Activated B cell treated with CpG ODN at 0.5 μM for 24 hours (primary cell): ENCODE measurements at places on chromosomes 1 and 21.

GRCh38 chr21:25457411-25457810, 149.9 kb downstream of the MRPL39 start:
- no peak for DNase-seq

- no peak for DNase-seq
These were observed 149.3 kb upstream of the WNT4 start for GRCh38 chr1:22292011-22292788.

GRCh38 chr1:160075836-160076235, 5.5 kb upstream of the KCNJ9 start:
- no peak for DNase-seq

- no peak for DNase-seq
These were observed 3.6 kb upstream of the PRRX1 start for GRCh38 chr1:170660281-170660713.

DNA sequence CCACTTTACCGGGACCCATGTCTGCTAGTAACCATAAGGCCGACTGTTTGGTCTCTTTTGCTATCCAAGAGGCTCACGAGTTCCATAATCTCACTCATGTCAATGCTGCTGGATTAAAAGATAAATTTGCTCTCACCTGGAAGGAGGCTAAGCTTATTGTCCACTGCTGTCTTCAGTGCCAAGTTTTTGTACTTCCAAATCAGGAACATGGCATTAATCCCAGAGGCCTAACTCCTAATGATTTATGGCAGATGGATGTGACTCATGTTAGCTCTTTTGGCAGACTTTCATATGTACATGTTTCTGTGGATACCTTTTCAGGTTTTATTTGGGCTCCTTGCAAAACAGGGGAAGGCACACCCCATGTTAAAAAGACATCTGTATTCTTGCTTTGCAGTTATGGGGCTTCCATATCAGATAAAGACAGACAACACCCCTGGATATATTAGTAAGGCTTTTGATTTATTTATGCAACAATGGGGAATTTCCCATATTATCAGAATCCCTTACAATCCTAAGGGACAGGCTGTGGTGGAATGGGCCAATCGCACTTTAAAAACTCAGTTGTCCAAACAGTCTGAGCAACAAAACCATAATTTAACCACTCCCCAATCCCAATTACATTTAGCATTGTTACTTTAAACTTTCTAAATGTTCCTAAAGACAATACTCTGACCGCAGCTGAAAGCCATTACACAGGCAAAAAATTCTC, 162.7 kb downstream of the IER5 start:
- DNase-seq = no peak

GRCh38 chr1:53545663-53546408, 86.6 kb downstream of the DMRTB1 start:
- peak; percentile 4 for DNase-seq

DNA sequence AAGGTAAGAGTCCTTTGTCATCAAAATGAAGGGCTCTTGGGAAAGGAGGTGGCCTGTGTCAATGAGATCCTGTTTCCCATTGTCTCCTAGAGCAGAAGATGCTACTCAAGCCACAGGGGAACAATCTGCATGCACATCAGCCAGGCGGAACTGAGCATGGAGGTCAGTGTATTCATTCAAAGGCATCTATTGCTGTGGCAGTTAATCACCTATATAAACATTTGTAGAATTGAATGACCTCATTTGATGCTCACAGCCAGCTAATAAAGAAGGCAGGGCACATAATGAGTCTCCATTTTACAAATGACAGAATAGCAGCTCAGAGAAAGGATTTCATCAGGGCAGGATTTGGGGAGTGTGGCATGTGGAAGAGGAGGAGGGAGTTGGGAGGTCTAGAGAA, 5.7 kb upstream of the FYB2 start:
- DNase-seq = no peak

DNA sequence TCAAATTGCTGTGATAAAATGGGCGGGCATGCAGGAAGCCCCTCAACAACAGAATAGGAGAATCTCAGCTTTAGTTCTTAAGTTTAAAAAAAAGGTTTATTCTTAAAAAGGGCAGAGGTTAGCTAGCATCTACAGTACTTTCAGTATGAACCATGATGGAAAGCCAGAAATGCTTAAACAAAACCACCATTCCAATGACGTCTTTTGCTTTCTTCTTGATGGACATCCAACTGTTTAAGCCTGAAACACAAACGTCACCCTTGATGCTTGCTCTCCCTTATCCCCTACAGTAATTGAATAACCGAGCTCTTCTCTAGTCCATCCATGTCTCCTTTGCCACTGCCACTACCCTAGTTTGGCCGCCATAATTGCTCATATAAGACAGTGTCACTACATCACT, 25.7 kb downstream of the TAF5L start:
- DNase-seq = no peak

GRCh38 chr1:38336301-38336923, 289.8 kb upstream of the POU3F1 start:
- DNase-seq = no peak

DNA sequence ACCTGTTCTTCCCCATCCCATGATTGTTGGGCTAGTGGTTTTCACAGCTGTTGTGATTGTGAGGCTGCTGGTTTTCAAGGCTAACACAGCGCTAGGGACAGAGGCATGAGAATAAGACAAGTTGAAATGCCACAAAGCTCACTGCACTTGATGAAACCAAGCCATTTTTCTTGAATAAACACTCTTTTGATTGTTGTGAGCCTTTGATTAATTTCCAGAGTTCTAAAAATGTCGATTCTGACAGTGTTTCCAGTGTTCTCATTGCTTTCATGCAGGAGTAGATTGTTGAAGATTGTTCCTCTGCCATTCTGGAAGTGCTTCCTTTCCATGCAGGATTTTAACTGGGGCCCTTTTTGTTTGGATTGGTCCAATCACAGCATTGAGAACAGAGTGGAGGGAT, 134.9 kb upstream of the GRIK3 start:
- DNase-seq = no peak
